NCI-H1092 treated with DMSO at 0.1 percent for 48 hours (cell line): ENCODE measurements at places on chromosomes 3 and 15.

DNA sequence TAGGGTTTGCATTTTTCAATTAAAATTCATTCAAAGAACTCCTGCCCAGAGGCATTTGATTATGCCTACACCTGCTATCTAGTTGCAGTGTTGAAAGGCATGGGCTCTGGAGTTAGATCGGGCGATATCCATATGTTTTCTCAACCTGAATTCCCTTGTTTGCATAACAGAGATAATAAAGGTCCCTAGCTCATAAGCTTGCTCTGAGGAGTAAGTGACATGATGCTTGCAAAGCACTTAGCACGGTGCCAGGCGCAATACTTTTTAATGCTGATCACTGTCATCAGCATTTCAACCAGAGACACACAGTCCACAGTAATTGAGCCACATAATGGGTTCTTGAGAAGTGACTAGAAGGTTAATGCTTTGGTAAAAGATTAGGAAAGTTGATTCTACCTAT, 106.3 kb upstream of the SAMMSON start:
- DNase-seq, result no peak

GRCh38 chr3:51975852-51976549, 1.1 kb downstream of the ABHD14A start:
- peak; percentile 78 for DNase-seq

GRCh38 chr15:51493892-51494291, 128.7 kb downstream of the DMXL2 start:
- DNase-seq, result no peak

GRCh38 chr3:122977746-122978466, 49.7 kb downstream of the SEMA5B start:
- peak; percentile 28 for DNase-seq

- DNase-seq, result no peak
Measured at GRCh38 chr3:194382196-194382891, 12.8 kb upstream of the LRRC15 start.

DNA sequence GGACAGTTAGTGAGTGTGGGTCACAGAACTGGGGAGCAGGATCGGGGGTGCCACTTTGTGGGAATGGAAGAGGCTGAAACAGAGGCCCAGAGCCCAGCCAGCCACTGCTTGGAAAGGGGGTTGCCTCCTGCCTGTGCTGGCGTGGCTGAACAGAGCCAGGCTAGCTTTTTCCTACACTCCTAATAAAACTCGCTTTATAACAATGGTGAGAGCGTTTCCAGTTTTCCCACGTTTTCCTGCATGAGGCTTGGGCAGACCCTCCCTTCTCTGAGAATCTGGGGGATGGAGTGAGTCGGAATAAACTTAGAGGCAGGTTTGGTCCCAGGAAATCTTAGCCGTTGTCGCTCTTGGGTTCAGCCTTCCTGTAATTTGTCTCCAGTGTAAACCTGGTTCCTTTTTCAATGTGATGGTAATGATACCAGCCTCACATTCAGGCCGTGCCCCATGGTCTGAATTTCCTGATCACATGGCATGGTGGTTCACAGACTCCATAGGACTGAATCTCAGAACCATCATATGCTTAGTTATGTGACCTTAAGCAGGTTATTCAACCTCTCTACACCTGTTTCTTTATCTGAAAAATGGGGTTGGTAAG, 6.5 kb upstream of the FGD5 start:
- DNase-seq, result no peak

DNA sequence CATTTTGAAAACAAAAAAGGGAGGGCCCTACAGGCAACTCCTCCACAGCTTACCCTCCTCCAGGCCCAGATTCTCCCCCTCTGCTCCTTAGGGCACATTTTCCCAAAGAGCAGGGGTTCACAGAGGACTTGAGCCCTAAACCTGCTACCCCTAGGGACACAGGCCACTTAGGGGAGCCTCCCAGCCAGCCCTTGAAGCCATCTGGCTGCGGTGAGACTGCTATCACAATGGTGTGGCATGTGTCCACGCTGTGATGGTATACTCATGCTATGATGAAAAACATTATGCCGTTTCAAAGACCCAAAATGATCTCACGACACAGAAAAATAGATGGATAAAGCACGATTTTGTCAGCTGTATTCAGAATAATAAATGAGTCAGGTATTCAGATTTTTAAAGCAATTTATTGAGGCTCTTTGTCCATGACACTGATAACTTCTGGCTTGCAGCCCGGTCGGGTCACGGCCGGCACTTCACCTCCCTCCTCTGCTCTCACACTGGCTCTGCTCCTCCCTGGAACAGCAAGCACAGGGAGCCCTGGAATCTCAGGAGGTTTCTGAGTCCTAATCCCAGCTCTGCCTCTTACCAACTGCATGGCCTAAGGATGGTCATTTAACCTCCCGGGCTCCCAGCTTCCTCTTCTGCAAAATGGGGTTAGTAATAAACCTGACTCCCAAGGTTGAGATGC, 115.3 kb downstream of the MEGF11 start:
- DNase-seq, result peak; percentile 65

- DNase-seq, result no peak
Measured at GRCh38 chr3:26560081-26560480, 62.5 kb upstream of the LRRC3B start.

- DNase-seq, result no peak
Measured at GRCh38 chr3:14175383-14176037, 2.9 kb downstream of the XPC start.

DNA sequence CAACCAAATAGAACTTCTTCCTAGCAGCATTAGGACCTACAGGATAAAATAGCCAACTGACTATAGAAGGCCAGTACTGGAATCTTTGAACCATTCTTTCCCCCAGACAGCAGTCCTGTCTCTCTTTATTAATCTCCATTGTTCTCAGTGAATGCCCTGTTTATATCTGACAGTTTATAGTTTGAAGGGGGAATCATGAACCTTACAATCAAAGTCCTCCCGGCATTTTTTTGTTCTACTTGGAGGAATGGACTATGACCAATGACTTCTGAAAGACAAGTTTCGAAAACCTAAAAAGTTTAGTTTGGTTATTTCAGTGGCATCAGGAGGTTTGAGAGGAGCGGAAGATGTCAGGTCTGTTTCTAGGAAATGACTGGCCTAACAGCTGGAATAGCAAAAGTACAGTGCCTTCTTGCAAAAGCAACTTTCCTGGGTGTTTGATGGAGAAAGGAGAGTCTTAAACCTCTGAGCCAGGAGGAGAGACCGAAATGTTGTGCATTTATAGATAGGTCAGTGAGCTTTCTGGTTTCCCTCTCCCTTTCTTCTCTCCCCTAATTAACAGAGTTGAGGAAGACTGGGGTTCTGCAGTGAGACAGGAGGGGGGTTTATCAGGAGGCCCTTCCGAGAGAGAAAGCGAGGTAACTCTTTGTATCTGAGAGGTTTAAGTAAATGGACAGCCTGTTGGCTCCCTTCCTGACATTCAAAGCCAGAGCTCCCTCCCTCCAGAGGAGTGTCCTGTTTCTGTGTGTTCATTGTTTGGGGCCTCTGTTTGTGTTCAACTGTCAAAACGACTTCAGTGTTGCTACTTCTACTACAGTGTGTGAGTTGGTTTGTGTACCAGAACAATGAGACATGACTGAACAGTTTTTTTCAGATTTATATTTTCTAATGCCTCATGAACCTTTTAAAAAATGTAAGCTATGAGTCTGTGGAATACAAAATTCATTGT, 383.0 kb upstream of the RARB start:
- DNase-seq, result peak; percentile 9

GRCh38 chr15:62850318-62850717, 192.2 kb upstream of the TPM1 start:
- no peak for DNase-seq

DNA sequence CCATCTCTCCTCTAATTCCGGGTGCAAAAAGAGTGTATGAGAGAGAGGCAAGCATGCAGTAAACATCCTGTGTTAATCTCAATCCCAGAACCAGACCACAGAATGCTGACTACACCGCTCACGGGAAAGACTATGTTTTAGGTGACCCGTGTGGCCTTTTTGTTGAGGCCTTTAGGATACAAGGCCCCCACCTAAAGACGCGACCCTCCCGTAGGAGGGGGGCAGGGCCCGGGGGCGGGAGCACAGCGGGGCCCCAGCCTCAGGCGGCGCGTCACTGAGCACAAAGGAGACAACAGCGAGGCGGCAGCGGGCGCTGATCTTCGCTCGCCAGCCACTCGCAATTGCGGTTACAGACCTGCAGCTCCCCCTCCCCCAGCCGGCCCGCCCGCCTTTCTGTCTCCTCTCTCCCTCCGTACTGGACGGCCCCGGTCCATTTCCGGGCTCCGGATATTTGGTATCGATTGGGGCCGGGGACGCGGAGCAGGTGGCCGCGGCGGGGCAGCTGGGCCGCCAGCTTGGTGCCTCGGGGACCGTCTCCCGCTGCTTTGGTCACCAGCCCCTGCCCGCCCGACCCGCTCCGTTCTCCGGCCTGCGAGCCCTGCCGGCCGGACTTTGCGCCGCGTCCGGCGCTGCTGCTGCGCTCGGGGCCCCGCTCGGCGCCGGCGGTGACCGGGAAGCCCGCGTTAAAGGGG, at the start of gene CCDC50:
Gene CCDC50, plus strand, starts transcription at position 433 of the 692 bp plus-strand sequence. CDS start 281 bp downstream, outside the sequence.
- peak; percentile 80 for DNase-seq

GRCh38 chr3:167882057-167882667, 146.6 kb downstream of the SERPINI1 start:
- peak; percentile 70 for DNase-seq

DNA sequence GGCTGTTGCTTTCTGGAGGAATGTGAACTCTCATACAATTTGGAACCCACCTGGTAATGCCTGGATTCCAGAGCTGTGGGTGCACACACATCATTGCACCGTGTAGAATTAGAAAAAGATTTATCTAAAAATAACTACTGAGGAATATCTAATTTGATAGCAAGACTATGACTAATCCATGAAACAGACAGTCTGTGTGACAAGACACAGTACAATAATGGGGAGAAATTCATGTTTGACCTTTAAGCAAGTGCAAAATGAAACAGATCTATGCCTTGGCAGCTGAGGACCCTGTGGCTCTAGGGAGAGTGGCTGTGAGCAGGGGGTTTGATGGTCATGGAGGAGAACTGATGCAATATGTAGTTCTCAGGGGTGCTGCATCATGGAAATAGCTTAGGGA, 7.9 kb upstream of the DOCK3 start:
- DNase-seq, result no peak

GRCh38 chr3:76941376-76941775, 98.5 kb upstream of the ROBO2 start:
- no peak for DNase-seq

- DNase-seq, result peak; percentile 12
Measured at GRCh38 chr3:55000546-55000945, 72.7 kb upstream of the LRTM1 start.

DNA sequence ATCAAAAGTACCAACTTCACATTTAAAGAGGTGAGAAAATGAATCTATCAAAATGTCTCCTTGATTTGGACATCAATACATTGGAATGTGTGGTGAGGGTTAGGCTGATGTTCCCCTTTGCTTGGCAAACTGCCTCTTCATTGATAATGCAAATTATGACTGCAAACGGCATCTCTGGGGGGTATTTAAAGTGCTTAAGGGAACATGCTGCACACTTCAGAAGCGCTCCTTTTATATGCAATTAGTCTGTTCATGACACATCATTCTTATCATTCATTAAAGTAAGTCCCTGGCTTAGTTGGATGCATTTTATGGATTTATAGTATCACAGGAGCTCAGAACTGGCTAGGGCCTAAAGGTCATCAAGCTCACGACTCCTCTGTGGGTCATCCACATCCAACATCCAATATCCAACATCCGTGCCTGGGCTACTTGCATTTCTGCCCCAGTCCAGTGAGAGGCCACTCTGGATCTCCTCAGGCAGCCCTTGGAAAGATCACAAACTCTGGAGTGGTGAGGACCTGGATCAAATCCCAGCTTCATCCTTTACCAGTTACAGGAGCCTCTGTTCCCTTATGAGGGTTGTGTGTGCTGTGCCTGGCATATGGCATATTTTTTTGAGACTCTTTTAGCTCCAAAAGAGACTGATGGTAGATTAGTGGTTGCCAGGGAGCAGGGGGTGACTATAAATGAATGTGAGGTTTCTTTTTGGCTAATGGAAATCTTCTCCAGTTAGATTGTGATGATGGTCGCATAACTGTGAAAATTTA, 136.8 kb upstream of the FOXB1 start:
- DNase-seq, result no peak

DNA sequence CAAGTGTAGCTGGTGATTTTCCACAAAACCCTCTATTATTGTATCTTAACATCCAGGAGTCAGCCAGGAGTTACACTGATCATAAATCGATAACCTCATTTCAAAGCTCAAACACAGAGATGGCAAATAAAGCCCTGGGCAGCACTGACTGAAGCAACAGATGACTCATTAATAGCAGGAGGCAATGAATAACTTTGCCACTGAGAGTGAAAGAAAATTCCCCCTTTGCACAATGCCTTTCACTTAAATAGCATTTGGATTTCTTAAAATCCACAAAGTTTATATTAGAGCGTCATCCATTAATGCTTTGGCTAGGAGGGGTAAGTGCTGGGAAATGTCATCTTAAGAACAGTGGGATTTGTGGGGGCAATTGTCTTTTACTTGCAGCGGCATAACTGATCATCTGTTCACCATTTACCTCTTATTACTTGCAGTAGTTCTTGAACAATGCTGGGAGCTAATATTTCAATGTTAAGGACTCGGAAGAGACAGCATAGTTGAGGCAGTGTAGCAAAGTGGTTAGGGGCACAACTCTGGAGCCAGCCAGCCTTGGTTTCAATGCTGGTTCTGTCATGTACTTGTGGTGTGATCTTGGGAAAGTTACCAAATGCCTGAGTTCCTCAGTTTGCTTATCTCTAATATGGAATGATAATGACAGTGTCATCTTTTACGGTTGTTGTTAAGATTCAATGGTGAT, 630.4 kb upstream of the TBL1XR1 start:
- peak; percentile 22 for DNase-seq

DNA sequence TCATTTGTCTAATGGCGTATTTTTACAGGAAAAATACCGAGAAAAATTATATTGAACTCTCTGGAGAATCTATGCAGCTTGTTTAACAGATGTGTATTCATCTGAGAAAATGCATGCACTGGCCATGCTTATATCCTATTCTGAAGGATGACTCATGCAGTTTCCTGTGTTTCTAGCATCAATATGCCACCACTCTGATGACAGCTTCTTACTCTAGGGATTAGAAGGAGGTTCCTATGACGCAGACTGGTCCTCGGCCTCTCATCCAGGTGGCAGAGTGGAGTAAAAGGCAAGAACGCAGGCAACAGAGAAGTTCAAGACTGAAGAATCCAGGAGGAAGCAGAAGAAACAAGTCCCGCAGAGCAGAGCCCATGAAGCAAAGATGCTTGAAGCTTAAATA, 910.0 kb upstream of the ROBO1 start:
- no peak for DNase-seq

GRCh38 chr15:31511707-31512310, 185.2 kb downstream of the KLF13 start:
- no peak for DNase-seq

- no peak for DNase-seq
Measured at GRCh38 chr3:149282322-149282721, 51.1 kb downstream of the TM4SF18 start.

DNA sequence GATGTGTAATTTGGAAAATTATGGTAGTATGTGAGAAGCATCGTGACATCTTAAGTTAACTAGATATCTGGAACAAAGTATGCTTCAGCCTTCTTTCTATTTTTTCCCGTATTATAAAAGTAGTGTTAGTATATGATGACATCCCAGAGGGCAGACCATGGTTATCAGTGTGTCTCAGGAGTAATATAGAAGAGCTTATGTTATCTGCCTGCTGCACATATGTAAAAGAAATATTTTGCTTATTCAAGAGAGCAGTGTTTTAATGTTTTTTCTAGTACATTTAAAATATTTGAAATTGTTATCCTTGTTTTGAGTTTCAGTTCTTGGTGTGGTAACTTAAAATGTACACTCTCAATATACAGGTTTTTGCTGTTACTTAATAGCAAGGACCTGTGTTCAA, 24.1 kb downstream of the PLCL2 start:
- no peak for DNase-seq
